ENCODE measurements at places on chromosomes 16 and 17.

GRCh38 chr16:14239791-14240190, 168.7 kb downstream of the MRTFB start:
- no peak for DNase-seq

GRCh38 chr16:89045181-89045815, 48.4 kb upstream of the ACSF3 start:
- no peak for DNase-seq

DNA sequence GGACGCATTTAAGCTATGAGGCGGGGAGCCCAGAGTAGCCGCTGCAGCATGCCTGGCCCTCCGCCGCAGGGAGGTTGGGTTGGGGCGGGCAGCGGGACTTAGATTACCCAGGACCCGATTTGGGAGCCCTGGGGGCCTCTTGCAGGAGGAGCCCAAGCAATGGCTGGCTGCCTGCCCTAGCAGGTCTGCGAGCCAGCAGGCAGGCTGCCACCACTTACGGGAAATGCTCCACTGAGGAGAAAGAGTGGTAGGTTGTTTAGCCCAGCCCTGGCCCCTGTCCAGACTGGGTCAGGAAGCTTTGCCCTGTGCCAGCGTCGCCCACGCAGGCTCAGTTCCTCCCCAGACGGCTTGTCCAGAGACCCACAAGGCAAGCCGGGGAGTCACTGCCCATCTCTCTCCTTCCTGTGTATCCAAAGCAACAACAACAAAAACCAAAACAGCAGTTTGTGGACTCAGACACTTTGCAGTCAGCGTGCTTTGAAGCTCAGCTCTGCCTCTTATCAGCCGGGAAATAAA, 10.3 kb upstream of the TVP23A start:
- DNase-seq: peak; percentile 62

- no peak for DNase-seq
Measured at GRCh38 chr17:78322858-78323455, 36.9 kb downstream of the SOCS3 start.

GRCh38 chr17:77237232-77238008, 96.7 kb downstream of the SEC14L1 start:
- no peak for DNase-seq

Data from HT1080 (cell line).